Mesenchymal stem cell (in vitro differentiated cells and primary cell): ENCODE measurements at places on chromosomes 11 and 22.

GRCh38 chr11:57396744-57397143 lies 6.3 kb upstream of the PRG2 start:
- DNase-seq: no peak

GRCh38 chr11:102177974-102178631 lies 67.9 kb downstream of the YAP1 start:
- DNase-seq: peak; percentile 97

DNA sequence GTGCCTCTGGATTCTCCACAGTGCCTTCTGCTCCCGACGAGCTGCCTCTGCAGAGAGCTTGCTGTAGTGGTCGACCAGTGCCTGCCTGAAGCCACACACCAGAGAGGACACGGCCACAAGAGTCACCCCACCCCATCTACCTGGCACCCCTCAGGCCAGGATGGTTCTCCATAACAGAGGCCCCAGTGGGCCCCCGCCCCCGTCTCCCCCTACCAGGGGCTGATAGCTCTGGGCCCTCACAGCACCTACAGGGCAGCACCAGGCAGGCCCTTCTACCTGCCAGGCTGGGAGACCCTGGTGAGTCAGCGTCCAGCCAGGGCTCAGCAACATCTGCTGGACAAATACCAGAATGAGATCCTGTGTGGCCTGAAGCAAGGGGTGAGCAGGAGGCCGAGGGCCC lies 21.7 kb downstream of the SELENOO start:
- no peak for DNase-seq

- no peak for DNase-seq
These were observed 31.1 kb downstream of the CD6 start for GRCh38 chr11:61002598-61002997.

DNA sequence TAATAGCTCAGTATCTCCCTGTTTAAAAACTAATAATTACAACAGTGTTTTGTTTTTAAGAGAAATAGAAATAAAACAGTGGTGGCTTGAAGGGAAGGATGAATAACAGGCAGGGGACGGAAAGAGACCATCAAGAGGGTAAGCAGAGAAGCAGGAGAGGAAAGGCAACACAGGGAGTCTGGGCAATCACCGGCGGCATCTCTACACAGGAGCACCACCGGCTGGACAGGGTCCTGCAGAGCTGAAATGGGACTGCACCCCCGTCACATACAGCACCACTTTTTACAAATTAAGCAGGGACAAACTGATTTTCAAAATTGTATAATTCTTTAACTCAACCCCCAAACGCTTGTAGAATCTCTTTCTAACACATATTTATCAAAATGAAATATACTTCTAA lies 18.4 kb downstream of the PHF21A start:
- DNase-seq: no peak

DNA sequence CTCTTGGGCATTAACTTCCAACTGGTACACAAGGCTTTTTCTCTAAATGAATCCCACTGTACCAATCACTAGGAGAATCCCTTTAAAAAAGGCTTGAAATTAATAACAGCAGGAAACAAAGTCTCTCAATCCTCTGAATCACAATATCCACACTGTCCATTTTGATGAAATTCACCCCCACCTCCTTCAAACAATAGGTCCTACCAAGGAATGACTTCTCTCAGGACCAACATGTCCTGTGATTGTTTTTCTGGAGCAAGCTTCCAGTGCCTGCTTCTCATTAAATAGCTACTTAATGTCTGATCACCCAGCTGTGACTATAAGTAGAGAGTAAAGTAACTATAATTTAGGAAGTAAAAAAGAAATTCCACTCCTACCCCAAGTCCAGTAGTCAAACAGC lies 13.1 kb downstream of the NUMA1 start:
- DNase-seq: no peak

DNA sequence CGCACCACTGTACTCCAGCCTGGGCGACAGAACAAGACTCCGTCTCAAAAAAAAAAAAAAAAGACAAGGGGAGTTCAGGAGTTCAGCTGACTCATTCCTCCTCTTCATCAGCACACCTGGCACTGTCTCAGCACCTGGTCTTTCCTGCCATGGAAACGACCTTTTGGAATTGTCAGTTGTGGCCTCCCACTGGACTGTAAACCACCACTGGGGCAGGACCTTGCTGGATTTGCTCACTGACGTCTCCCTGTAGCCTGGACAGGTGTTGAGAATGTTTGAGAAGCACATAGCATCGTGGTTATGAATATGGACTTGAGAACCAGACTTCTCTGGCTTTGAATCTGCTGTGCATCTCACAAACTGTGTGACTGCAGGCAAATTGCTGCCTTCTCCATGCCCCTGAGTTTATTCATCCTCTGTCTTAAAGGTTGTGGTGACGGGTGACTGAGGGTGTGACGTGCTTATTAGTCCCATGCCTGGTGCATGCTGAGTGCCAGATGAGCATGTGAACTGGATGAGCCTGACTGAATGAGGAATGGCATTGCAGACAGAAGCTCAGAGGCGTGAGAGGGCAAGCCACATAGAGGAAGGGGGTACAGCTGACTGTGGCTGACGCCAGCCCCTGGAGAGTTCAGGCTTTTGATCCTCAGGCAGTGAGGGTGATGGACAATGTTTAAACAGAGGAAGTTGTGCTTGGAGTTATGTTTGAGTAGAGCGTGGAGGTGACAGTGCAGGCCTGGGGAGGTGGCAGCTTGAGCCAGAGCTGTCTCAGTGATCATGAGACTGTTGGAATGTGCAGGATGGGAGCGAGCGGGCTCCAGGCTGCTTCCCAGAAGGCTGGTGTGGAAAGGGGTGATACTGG lies 12.7 kb downstream of the TOM1 start:
- no peak for DNase-seq

GRCh38 chr11:13206086-13206640 lies 71.4 kb upstream of the BMAL1 start:
- DNase-seq: no peak
